Right renal pelvis (tissue), 4 donors: ENCODE measurements at places on chromosomes 6 and 20. TPM values are rescaled to one million over a fixed set of nuclear protein-coding genes. Genes with fewer than 3 reads are reported as not detected.

The TFEB gene
- 11.7 TPM for polyA plus RNA-seq

The ZGPAT gene
- 24.6 TPM for polyA plus RNA-seq

The BYSL gene
- polyA plus RNA-seq, result 31.8 TPM

The ITPA gene
- 70.6 TPM for polyA plus RNA-seq

The BMP2 gene
- 23.2 TPM for polyA plus RNA-seq

The SPATS1 gene
- not detected for polyA plus RNA-seq

DNA sequence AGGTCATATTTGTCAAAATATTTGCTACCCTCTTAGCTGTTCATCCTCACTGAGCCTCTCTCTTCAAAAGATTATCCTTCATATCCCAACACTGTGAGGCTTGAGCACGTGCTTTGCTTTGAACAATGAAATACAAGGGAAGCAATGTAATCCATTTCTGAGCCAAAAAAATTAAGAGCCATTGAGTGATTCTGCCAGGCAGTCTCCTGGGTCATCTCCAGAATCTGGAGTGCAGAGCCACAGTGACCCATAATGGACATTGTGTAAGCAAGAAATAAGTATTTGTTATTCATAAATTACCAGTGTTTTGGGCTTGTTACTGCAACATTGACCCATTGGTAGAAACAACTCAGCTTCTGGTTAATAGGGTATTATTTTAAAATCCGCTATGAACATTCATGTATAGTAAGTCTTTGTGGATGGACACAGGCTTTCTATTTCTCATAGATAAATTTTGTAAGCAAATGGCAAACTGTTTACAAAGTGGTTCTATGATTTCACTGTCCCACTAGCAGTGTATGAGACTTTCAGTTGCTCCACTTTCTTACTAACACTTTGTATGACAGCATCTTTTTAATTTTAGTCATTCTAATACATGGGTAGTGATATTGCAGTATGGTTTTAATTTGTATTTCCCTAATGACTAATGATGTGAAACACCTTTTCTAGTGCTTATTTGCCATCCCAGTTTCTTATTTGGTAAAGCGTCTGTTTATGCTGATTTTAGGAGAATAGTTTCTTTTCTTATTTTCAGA, 358.2 kb downstream of the PLCB1 start:
- DNase-seq, result no peak

- no peak for DNase-seq
These were observed 6.9 kb upstream of the CD40 start for GRCh38 chr20:46111028-46111835.

- no peak for DNase-seq
These were observed 257.6 kb downstream of the HDGFL1 start for GRCh38 chr6:22826961-22827360.

DNA sequence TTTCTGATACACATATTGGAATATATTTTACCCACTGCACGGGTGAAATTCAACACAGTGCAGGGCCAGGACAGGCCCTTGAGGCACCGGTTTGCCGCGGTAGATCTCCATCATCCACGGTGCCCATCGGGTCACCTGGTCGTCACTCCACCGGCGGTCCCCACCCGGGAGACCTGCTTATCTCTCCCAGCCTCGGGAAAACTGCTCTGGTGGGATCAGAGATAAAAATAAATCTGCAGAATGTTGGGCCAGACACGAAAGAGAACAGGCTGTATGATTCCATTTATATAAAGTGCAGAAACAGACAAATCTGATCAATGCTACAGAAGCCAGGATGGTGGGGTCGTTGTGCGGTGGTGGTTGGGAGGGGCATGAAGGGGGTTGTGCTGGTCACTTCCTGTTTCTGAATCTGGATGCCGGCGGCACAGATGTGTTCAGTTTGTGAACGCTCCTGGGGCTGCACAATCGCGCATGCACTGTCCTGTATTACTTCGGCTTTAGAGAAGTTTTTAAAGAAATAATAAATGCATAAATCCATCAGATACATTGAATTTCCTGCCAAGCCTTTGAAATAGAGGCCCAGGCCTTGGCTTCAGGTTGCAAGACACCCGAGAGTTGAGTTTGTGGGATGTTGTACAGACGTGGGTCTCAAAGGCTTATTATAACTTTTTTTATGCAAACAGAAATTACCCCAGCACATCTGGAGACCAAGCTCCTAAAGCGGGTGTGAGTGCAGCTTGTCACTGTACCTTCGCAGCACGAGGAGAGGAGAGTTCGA, 54.3 kb downstream of the ANKRD60 start:
- no peak for DNase-seq

GRCh38 chr6:136962661-136963060, 40.6 kb downstream of the SLC35D3 start:
- no peak for DNase-seq

DNA sequence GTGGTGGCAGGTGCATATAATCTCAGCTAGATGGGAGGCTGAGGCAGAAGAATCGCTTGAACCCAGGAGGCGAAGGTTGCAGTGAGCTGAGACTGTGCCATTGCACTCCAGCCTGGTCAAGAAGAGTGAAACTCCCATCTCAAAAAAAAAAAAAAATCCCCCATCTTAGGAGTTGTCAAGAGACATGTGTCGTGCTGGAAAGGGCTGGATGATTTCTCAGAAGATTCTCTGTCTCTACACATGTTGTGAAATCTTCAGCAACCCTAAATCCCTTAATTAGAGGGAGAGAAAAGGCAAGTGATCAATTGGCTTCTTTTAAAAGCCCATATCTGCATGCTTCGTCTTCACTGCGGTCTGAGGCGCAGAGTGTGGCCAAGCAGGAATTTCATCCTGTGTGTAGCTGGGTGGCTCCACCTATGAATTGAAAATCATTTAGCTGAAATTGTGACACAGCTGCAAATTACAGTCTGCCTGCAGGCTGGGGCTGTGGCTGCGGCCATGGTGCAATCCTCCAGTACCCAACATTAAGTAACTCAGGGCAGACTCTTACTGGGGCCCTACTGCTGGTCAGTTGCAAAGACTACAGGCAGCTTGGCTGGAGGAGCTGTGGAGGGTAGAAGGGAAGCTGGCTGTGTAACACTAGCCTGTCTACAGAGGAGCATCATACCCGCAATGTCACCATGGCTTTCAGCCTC, 3.2 kb upstream of the TGM3 start:
- no peak for DNase-seq

- DNase-seq, result no peak
These were observed 23.1 kb downstream of the TFAP2A start for GRCh38 chr6:10391799-10392198.

- no peak for DNase-seq
These were observed 8.6 kb upstream of the ACAT2 start for GRCh38 chr6:159753081-159753872.

DNA sequence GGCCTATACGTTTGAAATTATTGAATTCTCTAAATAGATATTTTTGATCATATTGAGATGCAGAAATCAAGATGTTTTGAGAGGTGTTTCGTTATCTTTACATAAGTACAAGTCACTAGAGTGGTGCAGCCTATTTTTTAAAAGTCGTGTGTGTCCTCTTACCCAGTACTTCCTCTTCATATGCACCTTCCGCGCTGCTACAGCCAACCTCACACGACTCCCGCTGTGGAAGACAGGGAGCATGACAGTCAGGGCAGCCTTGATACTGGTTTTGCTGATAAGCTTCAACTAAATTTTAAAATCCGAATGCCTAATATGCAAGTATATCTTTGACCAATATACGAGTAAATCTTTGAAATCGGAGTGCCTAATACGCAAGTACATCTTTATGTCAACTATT, 16.3 kb downstream of the ROS1 start:
- DNase-seq, result no peak

DNA sequence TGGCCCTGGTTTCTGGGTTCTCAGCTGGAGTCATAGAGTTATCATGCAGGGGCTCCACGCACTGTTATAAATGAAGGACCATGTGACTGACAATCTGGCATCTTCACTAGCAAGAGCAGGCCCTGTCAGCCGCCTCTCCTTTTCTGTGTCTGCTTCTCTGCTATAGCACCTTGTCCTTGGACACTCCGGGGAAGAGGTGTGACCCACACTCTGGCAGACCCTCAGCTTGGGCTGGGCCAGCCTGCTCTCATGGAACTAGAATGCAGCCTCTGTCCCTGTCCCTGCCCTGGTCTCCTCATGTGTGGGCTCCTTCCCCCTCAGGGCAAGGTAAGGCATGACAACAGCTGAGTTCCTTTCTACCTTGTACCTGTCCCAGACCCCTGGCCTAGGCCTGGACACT, 10.9 kb upstream of the FANCE start:
- DNase-seq, result no peak

- DNase-seq, result no peak
These were observed 210.0 kb downstream of the PTPRT start for GRCh38 chr20:42979720-42980119.

- DNase-seq, result no peak
These were observed 96.6 kb upstream of the MAN1A1 start for GRCh38 chr6:119446115-119446554.

GRCh38 chr6:42790549-42791181, 8.8 kb downstream of the BICRAL start:
- DNase-seq, result no peak

- no peak for DNase-seq
These were observed 105.2 kb upstream of the MAN1A1 start for GRCh38 chr6:119454714-119455113.

DNA sequence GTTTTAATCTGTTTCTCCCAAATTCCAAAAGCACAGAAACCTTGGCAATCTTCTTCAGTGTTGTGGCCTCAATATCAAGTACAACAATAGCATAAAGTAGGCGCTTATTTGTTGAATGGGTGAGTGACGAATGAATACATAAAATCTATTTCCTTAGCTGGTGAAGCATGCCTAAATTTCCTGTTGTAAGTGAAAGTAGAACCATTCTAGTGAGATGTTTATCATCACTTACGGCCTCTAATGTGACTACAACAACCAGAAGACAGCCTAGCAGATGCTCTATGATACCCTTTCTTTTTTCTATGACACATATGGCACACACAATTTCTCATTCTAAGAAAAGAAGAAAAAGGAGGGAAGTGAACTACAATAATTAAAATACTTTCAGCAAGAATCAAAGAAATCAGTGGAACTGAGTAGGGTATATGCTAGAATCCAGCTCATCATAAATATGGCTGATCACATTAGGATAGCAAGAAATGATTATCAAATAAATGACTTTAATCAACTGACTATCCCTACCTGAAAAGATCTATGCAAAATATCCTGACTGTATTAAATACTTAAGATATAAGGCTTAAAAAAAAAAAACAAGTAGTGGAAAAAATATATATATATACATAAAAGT, 67.4 kb downstream of the BTBD9 start:
- no peak for DNase-seq

GRCh38 chr6:139395891-139396301, 21.4 kb upstream of the CITED2 start:
- DNase-seq, result no peak

GRCh38 chr6:84050408-84050807, 16.8 kb downstream of the MRAP2 start:
- DNase-seq, result no peak

DNA sequence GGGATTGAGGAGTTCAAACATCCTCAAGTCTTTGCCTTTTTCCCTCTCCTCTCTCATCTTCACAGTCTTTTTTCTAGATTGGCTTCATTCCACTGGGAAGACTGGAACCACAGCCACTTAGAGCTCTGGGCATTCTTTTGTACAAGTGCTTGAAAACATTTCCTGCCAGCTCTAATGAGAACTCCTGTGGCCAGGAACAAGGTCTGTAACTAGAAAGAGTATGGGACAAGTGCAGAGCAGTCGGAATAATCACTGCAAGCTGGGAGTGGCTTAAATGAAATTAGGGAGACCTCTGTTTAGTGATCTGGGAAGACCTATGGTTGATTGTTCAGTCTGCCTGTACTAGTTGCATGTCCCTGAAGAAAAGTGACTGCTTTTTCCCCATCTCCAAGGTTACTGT, 41.0 kb upstream of the SMIM8 start:
- DNase-seq, result no peak

DNA sequence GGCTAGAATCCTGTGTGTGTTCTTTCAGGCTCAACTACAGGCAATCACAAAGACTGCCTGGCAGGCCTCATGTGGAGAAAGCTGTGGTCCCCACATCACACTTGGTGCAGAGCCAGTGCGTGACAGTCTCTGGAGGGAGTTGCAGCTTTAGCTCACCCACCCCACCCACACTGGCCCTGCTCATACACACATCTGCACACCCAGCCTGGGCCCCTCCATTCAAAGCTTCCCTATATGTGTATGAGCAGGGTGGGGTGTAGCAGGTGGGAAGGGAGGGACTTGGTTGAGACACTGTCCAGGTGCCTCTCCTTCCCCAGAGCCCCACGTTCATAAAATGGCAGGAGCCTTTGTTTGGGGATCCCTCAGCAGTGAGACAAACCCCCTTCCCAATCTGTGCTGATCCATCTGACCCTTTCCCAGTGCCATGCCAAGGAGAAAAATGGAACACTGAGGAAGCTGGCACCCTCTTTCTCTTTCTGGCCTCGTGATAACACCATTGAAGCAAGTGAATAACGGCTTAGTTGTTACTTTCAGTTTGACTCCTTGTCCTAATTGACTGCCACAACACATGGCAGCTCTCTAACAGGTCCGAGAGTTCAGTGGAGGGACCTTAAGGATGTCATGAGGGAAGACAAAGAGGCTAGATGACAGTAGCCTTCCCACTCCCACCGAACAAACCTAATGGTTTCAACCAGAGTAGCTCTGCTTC, 53.8 kb upstream of the NRSN1 start:
- DNase-seq, result no peak

- DNase-seq, result peak; percentile 49
These were observed 208.6 kb upstream of the AGPAT4 start for GRCh38 chr6:161482517-161482858.

DNA sequence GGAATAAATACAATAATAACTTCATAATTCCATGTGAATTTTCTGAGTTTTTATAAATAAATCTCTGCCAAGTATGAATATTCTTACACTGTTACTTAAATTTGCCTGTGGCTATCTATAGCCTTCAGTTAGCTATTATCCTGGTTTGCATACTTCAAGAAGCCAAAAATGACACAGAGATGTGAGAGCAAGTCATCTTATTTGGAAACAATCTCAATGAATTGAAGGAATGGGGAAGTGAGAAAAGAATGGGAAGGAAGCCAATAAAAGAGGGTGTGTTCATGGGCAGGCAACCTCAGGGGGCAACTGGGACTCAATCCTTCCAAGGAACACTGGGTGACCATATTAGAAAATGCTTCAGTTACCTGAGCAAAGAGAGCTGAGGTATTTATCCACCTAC, 9.9 kb downstream of the HAO1 start:
- DNase-seq, result no peak

GRCh38 chr6:36713846-36714245, 16.2 kb downstream of the RAB44 start:
- no peak for DNase-seq

GRCh38 chr6:42624601-42625000, 60.8 kb downstream of the UBR2 start:
- DNase-seq, result no peak
